A549 (cell line): ENCODE measurements at places on chromosomes 11 and 22. TPM values are rescaled to one million over a fixed set of nuclear protein-coding genes. Genes with fewer than 3 reads are reported as not detected.

VWCE gene
- polyA plus RNA-seq = 0.45 to 0.79 TPM (median 0.63 TPM) in 3 replicates

SMTNL1 gene
- not detected in 3 replicates for polyA plus RNA-seq

DNA sequence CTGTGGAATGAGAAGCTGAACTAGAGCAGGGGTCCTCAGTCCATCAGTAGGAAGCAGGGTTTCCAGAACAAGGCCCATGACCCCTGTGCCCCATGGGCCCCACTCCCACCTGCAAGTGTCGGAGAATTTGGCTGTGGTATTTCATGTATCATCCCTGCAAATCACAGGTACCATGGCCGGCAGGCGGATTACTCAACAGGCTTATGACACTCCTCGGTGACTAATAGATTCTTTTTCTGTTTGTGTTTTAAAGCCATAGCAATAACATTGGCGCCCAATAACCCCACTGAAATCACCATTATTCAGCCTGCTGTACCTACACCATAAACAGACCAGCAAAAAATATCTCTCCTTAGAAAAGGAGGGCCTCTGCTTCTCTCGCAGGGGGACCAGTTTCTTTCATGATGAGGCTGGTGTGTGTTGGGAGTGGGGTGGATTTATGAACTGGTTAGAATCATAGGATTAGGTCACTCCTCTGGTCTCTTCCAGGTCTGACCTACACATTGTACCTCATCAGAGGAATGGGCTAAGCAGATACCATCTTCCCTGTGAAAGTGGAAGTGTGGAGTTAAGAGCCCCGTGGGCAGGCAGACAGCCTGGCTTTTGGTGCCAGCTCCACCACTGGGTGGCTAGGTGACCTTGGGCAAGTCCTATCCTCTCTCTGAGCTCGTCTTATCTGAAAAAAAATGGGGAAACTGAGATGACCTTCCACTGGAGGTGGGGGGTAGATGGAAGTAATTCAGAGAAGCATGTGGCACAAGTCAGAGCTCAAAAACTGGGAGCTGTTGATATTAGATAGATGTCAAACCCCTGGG, 60.2 kb upstream of the WNT11 start:
- peak; percentile 61 for DNase-seq

- DNase-seq = no peak
Observed at GRCh38 chr11:15579287-15580001, 464.7 kb downstream of the INSC start.

- DNase-seq = no peak
Observed at GRCh38 chr11:76856106-76856505, 4.6 kb upstream of the ACER3 start.

- DNase-seq = no peak
Observed at GRCh38 chr11:62577046-62577714, 3.5 kb upstream of the EEF1G start.

MYBPC3 gene
- polyA plus RNA-seq = 0.04 to 0.07 TPM (median 0.05 TPM) in 3 replicates

PGR gene
- polyA plus RNA-seq = not detected in 3 replicates

MPZL3 gene
- polyA plus RNA-seq = 0.33 to 0.47 TPM (median 0.34 TPM) in 3 replicates

DNA sequence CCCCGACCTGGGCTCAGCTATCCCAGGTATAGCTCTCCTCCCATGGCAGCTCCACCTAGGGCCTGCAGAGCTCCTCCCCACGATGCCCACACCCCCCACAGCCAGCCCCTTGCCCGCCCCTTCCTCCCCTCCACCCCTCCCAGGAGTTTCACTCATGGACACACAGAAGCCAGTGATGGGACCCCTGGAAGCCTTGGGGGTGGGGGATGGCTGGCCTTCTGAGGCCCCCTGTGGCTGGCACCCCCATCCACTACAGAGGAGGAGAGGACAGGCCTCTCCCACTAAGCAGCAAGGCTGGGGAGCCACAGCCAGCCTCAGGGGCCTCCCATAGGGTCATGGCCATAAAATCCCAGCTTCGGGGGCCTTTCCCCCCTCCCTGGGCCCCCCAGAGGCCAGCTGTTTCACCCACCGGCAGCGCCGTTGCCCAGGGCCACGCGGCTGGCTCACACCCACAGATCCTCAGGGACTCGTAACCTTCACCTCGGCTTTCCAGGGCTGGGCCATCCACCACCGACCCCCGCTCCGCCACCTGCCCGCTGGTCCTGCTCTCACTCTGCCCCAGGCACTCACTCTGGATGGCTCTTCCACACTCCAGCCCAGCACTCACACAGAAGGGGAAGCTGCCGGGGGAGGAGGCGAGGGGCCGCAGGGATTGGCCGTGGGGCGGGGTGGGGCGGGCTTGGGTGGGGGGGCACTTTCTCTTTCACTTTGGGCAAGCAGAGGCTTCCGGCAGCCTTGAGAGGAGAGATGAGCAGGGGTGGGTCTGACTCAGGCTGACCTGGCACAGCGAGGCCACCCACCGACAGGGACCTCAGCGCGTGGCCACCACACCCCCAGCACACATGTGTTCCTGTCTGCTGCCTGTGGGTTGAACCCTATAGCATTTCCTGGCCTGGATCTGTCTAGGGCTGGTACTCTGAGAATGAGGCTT, 2.2 kb downstream of the SLC25A22 start:
- DNase-seq = no peak

CRYBB3 gene
- polyA plus RNA-seq = not detected in 3 replicates

- DNase-seq = no peak
Observed at GRCh38 chr11:19727246-19727645, 14.6 kb downstream of the NAV2 start.

KRTAP5-10 gene
- not detected in 3 replicates for polyA plus RNA-seq

DNA sequence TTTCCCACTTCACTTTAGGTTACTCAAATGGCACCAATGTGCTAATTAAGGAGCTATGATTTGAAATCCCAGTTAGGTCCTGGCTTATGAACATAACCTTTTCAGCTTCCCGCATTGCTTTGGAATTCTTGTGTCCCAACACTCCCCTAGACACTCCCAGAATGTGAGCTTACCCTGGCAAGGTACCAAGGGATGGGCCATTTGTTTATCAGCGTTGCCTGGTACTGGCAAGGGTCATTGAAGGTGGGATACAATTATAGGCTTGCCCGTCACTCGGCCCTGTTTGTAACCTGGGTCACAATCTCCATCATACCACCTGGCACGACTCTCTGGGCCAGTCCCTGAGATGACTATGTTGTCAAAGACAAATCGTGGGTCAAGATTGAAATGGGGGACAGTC, 5.4 kb downstream of the CSRP3 start:
- peak; percentile 48 for DNase-seq

GRCh38 chr22:41285441-41285819, 557 bp downstream of the RANGAP1 start:
- no peak for DNase-seq

DNA sequence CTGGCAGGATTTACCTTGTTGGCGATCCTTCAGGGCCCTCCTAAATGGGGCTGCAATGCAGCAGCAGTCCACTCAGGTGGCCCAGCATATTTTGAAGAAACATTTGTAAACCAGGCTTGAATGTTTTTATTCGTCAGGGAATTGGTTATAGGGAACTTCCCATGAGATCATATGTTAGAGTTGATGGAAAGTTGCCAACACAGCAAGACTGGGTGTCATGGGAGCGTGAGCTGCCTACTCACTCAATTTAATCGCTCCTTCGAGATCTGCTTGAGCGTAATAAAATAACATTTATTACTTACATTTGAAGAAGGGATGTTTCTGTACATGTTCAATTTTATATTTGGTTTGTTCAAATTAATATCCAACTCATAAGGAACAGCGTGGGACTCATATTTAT, 19.4 kb downstream of the OR2AT4 start:
- no peak for DNase-seq

FGF3 gene
- polyA plus RNA-seq = not detected in 3 replicates

SERHL2 gene
- 0.21 to 0.42 TPM (median 0.38 TPM) in 3 replicates for polyA plus RNA-seq

NR1H3 gene
- 10.6 to 18.4 TPM (median 14.5 TPM) in 3 replicates for polyA plus RNA-seq

- DNase-seq = no peak
Observed at GRCh38 chr11:117189941-117190544, 9.1 kb upstream of the TAGLN start.

CREB3L1 gene
- polyA plus RNA-seq = 2.1 to 2.7 TPM (median 2.3 TPM) in 3 replicates

BAIAP2L2 gene
- 4.3 to 4.7 TPM (median 4.5 TPM) in 3 replicates for polyA plus RNA-seq

GRCh38 chr22:22203048-22203971, 41.3 kb upstream of the VPREB1 start:
- no peak for DNase-seq

- no peak for DNase-seq
Observed at GRCh38 chr22:40939202-40939601, 12.0 kb upstream of the RBX1 start.

GRCh38 chr11:34254011-34254410, 103.8 kb downstream of the ABTB2 start:
- DNase-seq = no peak

GRCh38 chr11:9765320-9766101, 101.6 kb downstream of the SWAP70 start:
- DNase-seq = no peak

LARGE1 gene
- polyA plus RNA-seq = 2.3 to 2.7 TPM (median 2.6 TPM) in 3 replicates

DNA sequence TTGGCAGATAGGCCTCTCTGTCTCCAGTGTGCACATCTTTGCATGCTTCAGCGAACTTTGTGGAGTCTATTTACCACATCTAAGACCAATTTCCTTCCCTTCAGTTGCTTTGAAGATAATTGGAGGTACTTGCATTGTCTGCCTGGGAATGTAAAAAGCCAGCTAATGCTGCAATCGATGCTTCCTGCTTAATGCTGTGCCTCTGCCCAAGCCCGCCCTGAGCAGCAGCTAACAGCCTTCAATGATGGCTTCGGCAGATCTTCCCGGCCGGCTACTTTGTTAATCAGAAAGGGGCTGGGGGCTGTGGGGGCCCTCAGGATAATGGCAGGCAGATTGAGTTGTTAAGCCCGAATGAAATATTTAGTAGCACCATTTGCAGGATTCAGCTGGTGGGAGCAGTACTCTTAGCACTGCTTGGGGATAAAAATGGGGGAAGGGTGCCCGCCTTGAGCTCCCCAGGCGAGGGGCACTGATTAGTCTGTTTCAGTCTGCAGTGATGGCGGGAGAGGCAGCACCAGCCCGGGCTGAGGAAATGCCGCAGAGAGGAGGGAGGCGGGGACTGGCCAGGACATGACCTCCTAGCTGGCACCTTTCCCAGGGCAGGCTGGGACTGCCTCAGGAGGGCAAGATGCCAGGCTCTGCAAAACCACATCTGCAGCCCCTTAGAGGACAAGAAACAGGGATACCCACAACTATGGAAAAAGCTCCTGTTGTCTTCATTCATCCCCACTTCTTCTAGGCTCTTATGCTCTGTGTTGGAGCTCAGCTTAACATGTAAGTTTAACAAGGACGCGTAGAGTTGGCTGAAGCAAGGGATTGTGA, 460.0 kb downstream of the BUD13 start:
- DNase-seq = peak; percentile 4

GRCh38 chr11:132623511-132623910, 908.8 kb downstream of the OPCML start:
- DNase-seq = no peak
